Mesenchymal stem cell (in vitro differentiated cells and primary cell): ENCODE measurements at places on chromosomes 1 and 21.
A peak's percentile ranks its signal among the peaks of the same experiment; 100 is the strongest.

- DNase-seq = no peak
Measured at GRCh38 chr21:42423197-42423675, 19.5 kb downstream of the UBASH3A start.

DNA sequence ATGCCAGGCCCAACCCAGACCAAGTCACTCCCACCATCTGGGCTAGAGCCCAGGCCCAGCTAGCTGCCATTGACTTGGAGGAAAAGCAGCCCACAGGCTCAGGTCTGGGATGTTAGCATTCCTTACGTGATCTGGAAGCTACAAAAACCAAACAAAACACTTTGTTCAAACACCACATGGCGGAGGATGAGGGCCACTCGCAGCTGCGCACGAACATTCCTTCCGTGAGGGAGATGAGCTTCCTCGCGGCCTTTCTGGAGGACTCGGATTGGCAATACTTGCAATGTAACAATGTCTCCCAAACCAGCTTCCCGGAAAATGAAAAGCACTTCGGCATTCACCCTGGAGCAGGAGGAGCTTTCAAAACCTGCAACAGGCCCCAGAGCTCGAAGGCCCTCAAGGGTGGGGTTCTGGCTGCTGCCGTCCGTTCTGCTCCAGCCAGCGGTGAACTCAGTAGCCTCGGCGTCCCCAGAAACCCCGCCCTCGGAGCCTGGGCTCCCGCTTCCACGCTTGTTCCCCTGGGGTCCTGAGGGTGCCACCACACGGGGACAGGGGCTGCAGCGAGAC, 40.5 kb downstream of the COL6A1 start:
- peak; percentile 85 for DNase-seq

DNA sequence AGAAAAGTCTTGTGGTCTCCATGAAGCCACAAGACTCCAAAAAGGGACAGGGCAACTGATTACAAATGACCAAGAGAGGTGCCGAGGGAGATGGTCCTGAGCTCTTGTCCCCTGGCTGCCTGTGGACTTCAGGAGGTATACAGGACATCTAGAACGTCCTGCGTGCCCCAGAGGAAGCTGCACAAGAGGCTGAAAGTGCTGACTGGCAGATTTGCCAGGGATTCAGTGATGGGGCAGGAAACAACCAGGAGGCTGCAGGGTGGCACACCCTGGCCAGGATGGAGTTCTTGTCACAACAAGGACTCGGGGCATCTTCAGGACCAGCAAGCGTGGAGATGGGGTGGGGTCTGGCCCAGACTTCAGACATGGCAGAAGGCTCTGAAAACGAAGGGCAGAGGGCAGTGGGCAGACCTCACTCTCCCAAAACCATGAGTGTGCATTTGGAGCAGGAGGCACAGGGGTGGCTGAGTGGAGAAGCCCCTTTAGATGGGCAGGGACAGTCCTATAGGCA, 13.4 kb upstream of the PKP1 start:
- no peak for DNase-seq

GRCh38 chr1:199335496-199335895, 692.0 kb upstream of the NR5A2 start:
- peak; percentile 15 for DNase-seq

DNA sequence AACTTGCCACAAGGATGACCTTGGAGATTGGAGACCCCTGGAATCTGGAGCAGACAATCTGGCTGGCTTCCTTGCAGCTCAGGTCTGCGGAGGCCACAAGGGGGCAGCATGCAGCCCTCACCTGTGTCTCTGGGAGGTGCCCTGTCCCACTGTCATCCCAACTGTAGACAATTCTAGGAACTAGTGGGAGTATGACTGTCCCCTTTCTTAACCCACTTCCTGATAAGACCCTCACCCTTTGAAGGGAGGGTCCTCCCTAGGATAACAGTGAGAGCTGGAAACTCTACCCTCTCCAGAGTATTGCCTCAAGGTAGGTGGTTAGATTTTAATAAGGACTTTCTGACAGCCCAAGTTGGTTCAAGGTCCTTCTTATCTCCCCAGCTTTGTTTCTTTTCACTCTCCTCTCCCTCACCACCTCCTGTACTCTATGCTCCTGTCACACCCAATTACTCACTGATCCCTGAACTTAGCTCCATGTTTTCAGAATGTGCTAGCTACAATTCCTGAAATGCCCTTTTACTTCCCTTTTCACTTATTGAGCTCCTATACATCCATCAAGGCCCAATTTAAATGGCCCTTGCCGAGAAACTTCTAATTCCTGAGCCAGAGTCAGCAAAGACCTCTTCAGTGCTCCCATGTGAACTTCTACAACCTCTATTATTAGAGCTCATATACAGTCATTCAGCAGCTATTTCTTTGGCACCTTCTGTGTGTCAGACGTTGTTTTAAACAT, 9.2 kb upstream of the KCNQ4 start:
- DNase-seq = peak; percentile 33

DNA sequence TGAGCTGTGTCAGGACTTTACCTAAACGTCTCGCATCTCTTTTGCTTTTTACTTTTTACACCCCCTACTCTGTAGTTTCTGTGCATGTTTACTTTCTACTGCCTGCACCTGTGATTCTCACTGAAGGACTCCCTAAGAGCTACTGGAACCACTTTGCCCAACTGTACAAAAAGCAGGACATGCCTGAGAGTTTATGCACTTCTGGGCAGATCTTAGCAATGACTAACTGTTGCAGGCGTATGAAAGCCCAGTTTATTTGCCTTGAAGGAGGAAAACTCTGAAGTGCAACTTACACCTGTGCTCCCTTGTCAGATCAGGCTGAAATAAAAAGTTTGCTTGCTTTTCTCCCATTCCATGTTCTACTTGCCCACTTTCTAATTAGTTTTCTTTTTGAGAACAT, 467.0 kb upstream of the USP24 start:
- DNase-seq = no peak

- no peak for DNase-seq
Measured at GRCh38 chr21:32425628-32426027, 13.1 kb downstream of the EVA1C start.

DNA sequence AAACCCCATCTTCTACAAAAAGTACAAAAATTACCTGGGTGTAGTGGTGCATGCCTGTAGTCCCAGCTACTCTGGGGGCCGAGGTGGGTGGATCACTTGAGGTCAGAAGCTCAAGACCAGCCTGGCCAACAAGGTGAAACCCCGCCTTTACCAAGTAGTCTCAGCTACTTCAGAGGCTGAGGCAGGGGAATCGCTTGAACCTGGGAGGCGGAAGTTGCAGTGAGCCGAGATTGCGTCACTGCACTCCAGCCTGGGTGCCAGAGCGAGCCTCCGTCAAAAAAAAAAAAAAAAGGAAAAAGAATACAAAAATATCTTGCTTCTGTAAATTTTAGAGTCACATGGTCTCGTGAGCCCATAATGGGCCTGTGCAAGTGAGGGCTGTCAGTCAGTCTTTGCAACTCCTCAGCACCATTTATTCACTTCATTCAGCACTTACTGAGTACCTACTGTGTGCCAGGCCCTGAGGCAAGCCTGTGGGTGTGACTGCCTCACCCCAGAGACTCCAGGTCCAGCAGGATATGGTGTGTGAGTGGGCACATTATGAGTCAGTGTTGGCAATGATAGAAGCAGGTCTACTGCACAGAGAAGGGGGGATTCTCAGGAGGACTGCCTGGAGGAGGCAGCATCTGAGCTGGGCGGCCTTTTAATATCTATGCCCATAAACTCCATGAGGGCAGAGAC, 46.8 kb upstream of the TARDBP start:
- DNase-seq = no peak

- DNase-seq = no peak
Measured at GRCh38 chr21:46287541-46287940, 1.4 kb downstream of the YBEY start.

DNA sequence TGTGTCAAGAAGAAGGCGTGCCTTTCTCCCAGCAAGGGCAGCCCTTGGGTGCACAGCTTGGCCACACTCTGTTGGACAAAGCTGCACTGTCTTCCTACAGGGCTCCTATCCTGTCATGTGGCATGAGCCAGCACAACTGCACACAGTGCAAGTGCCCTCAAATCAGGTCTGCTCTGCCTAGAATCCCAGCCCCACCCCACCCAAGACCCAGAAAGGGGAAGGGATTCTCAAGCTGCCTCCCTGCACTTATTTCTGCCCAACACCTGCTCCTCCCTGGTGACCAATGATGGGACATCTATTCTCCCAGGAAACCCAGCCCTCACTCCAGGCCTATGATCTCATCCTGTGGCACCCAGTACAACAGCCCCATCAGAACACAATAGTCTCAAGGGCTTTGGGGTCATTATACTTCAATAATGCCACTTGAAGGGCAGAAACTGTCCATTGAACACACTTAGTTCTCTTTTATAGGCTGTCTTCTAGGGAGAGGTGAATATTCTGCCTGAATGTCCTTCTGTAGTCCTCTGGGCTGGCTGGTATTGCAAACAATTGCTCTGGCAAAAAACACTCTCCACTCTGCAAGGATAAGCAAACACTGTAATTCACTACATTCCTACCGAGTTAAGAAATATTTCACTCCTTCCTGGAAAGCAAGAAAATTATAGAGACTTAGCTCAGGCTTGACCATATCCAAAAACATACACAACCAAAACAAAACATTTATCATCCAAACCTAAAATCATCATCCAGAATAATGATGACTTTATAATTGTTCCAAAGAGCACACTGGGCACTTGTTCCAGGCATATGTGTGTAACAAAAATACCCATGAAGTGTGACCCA, 43.1 kb upstream of the IGSF3 start:
- DNase-seq = no peak

DNA sequence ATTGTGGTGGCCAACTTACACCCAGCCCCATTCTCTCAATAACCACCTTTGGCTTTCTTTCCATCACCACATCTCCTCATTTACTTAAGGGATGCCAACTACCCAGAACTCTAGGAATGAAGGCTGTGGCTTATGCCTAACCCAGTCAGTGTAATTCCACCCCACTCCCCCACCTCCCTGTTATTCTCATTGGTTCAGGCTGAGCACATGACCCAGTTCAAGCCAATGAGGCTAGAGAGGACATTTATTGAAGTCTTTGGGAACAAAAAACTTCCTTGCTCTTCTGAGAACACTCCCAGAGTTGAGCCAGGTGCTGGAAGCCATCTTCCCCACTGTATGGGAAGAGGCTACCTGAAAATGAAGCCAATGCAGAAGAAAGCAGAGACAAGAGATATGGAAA, 22.8 kb upstream of the CD2 start:
- no peak for DNase-seq

DNA sequence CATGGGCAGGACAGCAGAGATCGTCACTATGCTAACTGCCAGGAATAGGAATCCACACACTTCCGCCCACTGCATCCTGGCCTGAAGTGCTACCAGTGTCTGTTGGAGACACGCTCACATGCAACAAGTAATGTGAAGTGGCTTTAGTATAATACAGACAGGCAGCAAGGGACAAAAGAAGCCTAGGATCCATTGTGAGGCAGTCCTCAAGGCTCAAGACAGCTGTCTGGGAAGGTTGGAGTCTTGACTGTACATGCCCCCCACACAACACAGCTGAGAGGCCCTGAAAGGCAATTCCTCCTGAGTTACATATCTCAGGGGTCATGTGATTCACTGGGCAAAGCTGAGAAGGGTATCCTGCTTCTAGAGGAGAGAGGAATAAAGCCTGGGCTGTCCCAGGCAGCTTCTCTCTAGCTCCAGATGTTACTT, 39.9 kb upstream of the CD1D start:
- no peak for DNase-seq

GRCh38 chr21:18937337-18937736, 533.8 kb upstream of the TMPRSS15 start:
- no peak for DNase-seq

DNA sequence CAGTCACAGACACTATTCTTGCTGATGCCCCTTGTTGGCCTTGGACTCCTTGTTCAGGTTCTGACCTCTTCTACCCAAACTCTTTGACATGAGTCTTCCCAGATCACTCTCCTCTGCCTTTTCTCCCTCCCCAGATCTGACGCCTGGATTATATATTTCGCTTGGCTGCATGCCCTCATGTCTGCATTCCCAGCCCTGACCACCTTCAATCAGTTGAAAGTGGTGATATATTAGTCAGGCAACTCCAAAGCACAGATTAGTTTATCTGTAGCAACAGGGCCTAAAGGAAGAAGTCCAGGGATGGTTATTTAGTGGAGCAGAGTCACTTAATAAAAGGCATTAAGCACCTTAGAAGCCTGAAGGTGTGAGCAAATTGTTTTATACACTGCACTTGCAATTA, 110.0 kb upstream of the GUCA2B start:
- DNase-seq = no peak

DNA sequence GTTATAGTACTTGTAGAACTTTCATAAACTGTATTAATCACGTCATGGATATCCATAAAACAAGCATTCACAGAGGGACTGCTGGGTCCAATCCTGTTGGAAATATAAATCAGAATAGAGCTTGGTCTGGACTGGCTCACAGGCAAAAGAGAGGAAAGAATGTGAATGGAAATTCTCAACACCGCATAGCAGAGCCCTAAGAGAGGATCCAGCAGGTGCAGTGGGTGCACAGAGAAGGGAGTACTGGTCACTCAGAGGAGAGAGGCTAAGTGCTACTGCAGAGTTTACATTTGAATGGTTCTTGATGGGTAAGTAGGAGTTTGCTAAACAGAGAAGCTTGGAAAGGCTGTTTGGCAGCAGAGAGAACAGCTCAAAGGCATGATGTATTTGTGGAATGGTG, 231.7 kb downstream of the PAPPA2 start:
- no peak for DNase-seq

DNA sequence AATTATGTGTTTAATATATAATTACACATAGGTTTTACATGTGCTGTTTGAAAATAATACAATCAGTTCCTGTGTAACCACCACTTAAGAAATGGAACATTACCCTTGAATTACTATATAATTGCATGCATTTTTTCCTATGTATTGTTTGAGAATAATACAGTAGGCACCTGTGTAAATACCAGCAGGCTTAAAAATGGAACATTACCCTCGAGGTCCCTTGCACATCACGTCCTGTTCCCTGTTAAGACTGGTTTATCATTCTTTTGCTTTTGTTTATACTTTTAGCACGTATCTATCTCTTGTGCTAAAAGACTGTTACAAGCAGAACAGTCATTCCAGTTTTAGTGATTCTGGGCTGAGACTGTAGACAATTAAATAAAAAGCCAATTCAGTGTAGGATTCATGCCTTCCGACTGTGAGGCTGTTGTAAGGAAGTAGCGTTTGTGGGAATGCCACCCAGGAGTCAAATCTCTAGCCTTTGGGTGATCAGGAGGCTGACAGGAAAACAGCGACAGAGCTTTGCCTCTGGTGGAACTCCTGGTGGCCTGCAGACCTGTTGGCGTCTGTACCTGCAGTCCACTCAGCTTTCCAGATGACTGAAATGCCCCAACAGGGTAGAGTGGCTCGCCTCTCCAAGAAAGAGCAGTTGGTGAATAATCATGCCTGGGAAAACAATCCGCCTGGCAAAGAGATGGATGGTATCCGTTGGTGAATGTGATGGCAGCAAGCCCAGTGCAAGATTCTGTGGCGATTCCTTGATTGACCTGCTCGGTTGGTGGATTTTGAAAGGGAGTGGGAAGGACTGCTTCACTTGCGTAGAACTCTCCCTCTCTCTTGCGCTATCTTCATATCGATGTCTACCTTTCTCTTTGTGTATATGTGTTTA, 58.0 kb downstream of the DISC1 start:
- peak; percentile 46 for DNase-seq

GRCh38 chr1:70675737-70676156, 264.7 kb downstream of the CTH start:
- DNase-seq = no peak
